ENCODE measurements at places on chromosomes 16 and 17.

- DNase-seq: no peak
These were observed 245.2 kb downstream of the XYLT1 start for GRCh38 chr16:17225541-17225940.

DNA sequence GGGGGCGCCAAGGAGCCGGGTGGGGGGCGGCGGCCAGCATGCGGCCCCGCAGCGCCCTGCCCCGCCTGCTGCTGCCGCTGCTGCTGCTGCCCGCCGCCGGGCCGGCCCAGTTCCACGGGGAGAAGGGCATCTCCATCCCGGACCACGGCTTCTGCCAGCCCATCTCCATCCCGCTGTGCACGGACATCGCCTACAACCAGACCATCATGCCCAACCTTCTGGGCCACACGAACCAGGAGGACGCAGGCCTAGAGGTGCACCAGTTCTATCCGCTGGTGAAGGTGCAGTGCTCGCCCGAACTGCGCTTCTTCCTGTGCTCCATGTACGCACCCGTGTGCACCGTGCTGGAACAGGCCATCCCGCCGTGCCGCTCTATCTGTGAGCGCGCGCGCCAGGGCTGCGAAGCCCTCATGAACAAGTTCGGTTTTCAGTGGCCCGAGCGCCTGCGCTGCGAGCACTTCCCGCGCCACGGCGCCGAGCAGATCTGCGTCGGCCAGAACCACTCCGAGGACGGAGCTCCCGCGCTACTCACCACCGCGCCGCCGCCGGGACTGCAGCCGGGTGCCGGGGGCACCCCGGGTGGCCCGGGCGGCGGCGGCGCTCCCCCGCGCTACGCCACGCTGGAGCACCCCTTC is 484 bp downstream of the FZD2 start:
- DNase-seq: no peak

DNA sequence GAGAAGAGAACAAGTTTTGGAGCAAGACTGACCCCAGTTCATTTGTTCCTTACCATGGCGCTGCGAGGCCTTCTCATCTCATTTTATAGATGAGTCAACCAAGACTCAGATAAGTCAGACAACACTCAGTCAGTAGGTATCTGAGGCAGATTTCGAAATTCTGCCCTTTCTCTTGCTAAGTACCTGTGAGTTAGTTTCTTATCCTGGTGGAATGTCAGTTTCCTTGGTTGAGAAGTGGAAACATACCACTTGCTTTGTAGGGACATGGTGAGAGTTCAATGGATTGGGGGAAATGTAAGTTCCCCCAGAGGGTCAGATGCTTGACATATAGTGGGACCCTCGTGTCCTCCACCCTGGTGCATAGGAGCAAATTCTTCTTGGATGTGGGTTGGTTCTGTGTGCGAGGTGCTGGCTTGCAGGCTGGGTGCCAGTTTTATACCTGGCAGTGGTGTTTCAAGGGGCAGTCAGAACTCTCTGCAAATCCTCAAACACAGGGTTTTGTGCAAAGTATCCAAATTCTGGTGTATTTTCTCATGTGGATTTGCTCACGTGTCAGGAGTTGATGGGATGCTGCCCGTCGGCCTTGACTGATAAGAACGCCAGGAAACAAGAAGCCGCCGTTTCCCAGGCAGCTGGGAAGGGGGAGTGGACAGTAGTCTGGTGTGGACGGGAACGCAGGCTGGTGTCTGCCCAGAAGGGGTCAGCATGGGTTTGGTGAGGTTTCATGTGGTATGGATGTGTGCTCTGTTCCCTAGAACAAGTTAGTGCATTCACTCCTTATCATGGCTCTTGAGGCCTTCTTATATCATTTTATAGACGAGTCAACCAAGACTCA is 61.1 kb upstream of the CIBAR2 start:
- DNase-seq: no peak

DNA sequence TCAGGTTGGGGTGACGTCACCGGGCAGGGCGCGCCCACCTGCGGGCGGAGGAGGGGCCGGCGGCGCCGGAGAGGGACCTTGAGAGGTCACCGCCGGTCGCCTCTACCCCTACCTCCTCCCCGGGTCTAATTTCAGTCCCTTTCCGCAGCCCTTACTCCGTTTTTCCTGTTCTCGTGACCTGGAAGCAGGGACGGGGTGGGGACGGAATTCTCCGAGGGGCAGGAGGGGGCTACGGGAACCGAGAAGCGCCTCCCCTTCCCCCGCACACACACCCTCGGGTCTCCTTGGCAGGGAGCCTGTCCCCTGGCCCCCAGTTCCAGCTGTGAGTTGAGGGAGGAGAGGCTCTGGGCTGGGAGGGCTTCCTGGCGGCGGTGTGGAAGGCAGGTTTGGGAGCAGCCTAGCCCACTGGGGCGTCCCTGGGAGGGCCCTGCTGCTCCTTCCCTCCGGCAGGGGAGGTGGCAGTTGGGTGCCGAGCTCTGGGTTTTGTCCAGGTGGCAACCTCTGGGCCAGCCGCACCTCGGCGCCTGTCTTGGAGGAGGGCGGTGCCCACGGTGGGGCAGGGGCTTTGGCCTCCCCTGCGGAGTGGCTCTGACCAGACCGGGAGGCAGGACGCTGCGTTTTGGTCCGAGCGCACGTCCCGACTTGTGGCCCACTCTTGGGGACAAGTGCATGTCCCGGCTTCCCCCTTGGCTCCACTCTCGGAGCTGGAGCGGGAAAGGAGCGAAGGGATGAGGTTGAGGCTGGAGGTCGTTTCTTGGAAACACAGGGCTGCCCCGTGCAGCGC is 773 bp downstream of the SYNGR3 start:
- no peak for DNase-seq

- no peak for DNase-seq
These were observed 973.0 kb downstream of the KCNJ2 start for GRCh38 chr17:71142333-71142732.

DNA sequence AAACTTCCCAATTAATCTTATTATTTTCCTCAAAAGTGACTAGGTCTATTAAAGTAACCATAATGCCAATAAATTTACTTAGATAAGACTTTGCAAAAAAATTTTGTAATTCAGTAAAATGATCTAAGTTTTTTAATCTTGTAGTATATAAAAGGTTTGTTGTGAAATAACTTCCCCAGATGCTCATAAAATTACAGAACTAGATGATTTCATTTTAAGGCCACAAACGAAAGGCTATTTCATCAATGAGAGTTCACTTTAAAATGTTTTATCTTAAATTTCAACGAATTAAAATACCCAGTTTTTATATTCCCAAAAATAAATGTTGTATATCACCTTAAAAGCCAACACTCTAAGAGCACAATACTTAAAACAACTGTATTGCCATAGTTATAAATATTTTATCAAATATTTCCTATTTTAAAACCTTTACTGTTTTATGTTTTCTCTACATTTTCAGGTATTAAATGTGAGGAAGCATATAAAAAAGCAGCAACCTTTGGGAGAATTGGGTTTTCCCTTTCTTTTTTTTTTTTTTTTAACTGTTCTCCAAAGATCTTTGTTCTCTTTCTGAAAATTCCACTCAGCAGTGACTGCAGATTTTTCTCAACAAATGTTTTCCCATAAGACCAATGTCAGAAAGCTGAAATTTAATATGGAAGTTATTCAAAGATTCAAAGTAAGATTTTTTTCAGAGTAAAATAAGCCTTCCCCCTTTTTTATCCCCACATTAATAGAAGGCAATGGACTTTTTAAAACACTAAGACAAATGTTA is 169.9 kb downstream of the CYB561 start:
- DNase-seq: no peak

DNA sequence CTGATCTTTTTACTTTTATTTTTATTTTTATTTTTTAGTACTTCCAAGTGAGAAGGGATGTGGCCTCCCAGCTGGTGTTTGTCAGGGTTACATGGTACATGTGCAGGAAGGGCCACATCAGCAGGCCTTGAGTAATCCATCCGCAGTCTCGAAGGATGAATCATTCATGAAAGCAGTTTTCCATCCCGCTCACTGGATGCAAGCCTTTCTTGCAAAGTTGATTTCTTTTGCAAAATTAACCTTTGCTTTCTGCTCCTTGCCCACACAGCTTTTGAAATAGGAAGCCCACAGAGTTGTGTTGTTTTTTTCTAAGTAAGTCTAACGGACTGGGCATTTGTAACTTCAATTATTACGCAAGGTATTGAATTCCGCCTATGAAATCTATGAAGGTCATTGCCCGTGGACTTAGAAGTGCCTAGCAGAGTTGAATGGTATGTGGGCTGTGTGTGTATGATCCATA is 157.4 kb downstream of the PRKCA start:
- no peak for DNase-seq

DNA sequence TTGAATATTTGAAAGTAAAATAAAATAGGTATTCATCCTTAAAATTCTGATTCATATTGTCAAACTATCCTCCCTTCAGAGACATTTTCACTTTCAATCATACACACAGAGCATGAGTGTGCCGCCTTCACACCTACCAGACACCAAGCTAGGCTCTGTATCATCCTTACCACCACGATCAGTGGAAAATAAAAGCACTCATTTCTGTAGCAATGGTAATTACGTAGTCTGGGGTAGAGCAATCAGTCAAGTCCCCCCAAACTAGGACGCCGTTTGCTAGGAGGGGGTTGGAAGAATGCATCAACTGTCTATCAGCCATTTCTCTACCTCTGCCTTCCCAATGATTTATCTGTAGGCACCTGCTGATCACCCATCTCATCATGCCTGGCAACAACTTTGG is 84.6 kb upstream of the GRIN2A start:
- no peak for DNase-seq

Data from anterior cingulate cortex (tissue), 58 donors.